ENCODE measurements at places on chromosomes 2 and 18.
A peak's percentile ranks its signal among the peaks of the same experiment; 100 is the strongest.

GRCh38 chr2:9249020-9249800, 42.6 kb downstream of the ASAP2 start:
- DNase-seq: no peak

GRCh38 chr2:127535422-127535901, at the start of gene MYO7B:
TSS of gene MYO7B (plus strand) at chr2:127535683. CDS start at chr2:127559723, 24,040 bp downstream.
- DNase-seq: no peak

DNA sequence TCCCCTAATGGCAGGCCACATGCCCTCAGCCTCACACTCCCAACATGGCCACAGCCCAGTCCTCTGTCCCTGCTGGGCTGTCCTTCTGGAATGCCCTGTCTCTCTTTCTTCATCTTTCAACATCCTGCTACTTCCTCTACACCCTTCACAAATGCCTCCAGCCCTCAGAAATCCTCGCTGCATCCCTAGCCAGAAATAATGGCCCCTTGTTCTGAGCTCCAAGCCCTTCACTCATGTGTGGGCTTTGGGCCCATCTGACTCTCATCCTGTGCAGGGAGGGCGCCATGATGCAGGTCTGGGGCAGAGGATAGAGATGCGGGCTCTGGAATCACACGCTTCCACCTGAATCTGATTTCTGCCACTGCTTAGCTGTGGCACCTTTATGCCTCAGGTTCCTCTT, 181.9 kb downstream of the TNS1 start:
- DNase-seq: no peak

GRCh38 chr2:239715202-239715601, 309.9 kb downstream of the NDUFA10 start:
- DNase-seq: no peak

GRCh38 chr2:156901373-156902031, 356.0 kb upstream of the GALNT5 start:
- no peak for DNase-seq

DNA sequence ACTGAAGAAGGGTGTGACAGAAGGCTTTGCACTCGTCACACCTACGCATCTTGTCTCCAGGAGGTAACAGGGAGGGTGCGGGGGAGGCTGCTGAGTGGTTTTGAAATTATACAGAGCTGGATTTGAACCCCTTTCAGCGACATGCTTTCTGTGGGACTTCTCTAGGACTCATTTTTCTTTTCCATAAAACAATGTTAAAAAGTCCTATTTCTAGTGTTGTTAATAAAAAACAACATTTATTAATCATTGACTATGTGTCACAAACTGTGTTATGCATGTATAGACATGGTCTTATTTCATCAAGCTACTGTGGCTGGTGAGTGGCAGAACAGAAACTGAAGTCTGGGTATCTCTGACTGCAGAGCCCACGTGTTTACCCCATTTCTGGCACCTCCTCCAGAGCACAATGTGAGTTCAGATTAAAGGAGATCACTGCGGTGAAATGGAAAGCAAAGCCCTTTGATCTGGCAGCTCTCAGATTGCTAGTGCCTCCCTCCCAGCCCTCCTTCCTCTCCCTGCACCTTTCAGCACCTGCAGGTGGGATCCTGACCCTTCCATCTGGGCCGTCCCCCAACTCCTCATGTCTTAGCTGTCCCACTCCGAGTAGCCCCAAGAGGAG, 315.5 kb upstream of the MYT1L start:
- no peak for DNase-seq

DNA sequence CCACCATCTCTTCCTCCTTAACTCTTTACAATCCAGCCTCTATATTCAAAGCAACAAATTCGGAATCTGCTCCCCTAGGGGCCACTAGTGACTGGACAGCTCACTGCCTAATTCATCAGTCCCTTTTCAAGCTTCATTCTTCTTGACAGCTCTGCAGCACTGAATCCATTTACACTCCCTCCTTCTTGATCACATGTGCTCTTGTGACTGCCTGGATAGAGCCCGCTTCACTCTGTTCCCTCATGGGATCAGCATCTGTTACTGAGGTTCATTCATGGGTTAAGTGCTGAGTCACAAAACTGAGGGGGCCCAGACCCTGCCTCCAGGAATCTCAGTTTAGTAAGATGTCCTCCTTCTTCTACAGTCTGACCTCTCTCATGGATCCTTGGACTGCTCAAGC, 81.5 kb downstream of the CYRIA start:
- no peak for DNase-seq

GRCh38 chr2:32330136-32330535, 26.7 kb upstream of the BIRC6 start:
- DNase-seq: no peak

GRCh38 chr2:3535794-3536681, 16.7 kb upstream of the ADI1 start:
- peak; percentile 48 for DNase-seq

- DNase-seq: no peak
These were observed 451.9 kb downstream of the ARHGAP15 start for GRCh38 chr2:143581134-143581533.

- DNase-seq: no peak
These were observed 1360.2 kb downstream of the LRP1B start for GRCh38 chr2:140770645-140771044.

DNA sequence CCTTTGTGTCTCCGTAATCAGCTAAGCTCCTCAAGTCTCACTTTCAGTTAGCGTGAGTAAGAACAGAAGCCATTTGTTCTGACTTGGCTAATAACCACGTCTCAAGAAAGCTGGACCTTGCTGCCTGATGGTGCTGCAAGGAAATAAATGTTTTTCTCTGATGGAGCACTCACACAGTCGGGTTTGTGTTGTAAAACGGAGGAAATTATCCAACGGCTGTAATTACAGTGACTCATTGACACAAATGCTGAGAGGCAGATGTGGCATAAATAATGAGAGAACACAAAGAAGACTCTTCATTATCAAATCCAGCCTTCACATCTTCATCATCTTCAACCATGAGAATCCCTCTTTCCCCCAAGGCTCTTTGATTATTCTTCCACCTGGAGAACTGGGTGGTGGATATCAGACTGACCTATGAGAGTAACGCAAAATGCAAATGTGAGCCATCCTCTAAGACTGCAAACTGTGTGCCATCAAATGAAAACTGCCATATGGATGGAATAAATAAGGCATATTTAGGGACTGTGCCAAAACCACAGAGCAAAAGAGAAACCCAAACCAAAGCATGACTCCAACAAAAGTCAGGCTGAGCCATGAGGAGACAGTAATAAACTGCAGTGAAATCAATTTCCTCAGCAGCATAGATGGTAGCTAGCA, 252.6 kb downstream of the RND3 start:
- no peak for DNase-seq

DNA sequence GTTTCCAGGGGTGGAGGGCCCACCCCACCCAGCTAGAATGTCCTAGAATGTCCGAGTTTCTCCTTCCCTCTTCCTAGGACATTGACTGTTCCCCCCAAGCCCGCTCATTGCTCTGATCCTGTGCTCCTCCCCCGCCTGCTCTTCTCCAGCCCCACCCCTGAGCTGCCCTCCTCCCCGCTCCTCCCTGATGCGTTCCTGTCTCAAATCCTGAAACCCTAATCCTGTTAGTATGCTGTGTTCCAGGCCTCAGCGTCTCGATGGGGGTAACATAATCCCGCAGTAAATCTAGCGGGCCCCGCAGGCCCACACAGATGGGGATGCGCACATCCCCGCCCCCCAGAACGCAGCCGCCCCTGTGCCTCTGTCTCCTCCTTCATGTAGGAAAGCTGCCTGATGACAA, 51.3 kb downstream of the NRP2 start:
- DNase-seq: no peak

- DNase-seq: no peak
These were observed 8.2 kb upstream of the ACADL start for GRCh38 chr2:210233487-210233886.

- no peak for DNase-seq
These were observed 185.2 kb downstream of the ALPK2 start for GRCh38 chr18:58443671-58444070.

- no peak for DNase-seq
These were observed 399.7 kb upstream of the ID2 start for GRCh38 chr2:8281950-8282857.

DNA sequence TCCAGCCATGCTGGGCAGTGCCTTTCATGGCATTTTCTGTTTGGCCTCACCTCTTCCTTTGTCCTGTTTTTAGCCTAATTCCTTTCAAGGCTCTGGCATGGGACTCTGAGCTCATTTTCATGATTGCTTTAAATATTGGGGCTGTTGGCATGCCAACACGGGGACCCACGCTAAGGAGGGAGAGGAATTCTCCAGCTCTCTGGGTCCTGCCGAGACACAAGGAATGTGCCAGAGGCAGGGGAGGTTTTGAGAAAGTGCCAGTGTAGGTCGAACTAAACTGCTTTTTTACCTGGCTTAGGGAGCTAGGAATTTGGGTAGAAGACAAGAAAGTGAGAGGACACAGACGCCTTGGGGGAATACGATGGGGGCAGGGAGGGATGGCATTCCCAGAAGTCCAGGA, 42.3 kb downstream of the RPL37A start:
- no peak for DNase-seq

- no peak for DNase-seq
These were observed 204.2 kb upstream of the SMAD2 start for GRCh38 chr18:48134609-48135008.

DNA sequence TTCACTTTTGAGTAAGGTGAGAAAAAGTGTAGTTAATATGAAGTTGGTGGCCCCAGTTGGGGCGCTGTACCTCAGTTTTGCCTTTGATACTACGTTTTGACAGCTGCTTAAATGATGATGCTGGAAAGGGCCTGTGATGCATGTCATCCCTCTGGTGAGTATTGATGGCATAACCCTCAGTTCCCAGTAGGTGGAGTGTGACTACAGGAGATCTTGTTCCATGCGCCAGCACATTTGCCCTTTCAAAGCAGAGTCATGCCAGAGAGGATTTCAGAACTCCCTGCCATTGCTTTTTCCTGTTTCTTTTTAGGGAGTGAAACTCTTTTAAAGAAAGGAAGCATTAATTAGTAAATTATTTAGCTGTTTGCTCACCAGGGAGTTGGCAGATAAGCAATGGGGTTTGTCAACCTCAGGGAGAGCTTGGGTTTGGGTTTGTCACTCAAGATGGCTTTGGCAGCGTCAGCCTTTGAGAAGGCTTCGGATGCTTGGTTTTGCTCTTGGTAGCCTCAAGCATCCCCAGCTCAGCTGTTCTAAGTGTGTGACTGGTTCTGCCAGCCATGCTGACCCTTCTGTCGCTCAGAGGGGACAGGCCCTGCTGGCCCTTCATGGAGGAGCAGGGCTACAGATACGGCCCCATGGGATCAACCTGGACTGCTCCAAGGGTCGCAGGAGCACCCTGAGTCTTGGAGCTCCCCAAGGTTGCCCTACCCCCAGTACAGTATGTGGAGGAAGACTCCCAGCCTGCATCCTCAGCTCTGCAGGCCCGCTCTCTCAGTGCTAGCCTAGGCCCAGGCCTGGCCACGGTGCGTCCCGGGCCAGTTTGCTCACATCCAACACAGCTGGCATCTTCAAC, 29.1 kb downstream of the ARMC9 start:
- DNase-seq: peak; percentile 82

GRCh38 chr2:16225545-16225944, 285.2 kb downstream of the MYCN start:
- DNase-seq: no peak

DNA sequence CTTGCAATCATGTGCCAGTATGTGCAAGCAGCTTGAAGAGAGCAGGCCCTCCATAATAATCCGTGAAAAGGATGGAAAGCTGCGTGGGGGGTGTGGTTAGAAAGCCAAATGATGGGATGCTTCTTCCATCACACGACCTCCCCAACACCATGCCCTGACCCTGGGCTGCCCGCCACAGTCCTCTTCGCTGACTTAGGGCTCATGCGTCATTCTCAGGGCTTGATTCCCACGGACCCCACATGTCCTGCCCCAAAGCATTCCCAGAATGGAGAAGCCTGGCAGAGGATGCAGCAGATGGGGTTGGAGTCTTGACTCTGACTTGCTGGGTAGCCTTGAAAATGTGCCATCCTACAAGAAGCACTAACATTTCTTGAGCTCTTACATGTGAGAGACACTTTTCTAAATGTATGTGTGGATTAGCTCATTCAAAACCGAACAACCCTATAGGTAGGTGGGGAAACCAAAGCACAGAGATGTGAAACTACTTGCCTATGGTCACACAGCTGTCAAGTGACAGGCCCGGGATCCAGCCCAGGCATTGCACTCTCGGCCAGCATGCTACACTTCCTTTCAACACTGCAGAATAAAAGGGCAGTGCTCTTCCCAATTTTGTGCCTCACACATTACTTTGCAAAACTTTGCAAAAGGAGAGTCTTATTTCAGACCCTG, 3.7 kb downstream of the TNS1 start:
- no peak for DNase-seq
